ENCODE measurements at places on chromosomes 2 and 18. TPM values are rescaled to one million over a fixed set of nuclear protein-coding genes. Genes with fewer than 3 reads are reported as not detected.

DNA sequence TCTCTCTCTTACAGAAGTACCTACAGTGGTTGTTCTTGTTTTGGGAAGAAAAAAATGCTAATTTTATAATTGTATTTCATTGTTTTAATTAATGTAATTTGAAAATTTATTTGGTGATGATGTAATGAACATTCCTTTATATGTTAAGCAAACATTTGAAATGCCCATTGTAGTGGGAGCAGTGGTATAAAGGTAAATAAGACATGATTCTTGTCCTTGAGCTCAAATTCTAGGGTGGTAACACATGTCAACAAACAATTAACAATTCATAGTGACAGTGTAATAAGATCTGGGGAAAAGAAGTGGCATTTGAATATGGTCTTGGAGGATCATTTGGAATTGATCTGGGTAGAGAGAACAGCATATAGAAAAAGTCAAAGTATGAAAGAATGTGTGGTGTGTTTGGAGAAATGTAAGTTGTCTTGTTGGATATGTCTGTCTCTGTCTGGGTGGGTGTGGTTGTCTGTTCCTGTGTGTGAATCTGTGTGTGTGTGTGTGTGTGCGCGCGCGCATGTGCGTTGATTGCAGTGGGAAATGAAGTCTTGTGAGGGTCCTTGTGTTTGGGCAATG, 5.8 kb downstream of the PTPN4 start:
- DNase-seq, result no peak

DNA sequence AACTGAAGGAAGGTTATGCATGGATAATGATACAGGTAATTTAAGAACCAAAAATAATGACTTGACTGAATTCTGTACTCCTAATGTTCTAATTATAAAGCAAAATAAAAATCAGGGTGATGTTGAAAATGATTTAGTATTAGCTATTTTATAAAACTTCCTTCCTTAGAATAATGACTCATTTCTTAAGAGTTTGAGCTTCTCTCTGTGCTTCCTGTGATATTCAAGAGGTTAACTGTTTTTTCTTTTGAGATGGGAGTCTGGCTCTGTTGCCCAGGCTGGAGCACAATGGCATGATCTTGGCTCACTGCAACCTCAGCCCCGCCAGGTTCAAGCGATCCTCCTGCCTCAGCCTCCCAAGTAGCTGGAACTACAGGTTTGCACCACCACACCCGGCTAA, 14.8 kb downstream of the HADHA start:
- no peak for DNase-seq

DNA sequence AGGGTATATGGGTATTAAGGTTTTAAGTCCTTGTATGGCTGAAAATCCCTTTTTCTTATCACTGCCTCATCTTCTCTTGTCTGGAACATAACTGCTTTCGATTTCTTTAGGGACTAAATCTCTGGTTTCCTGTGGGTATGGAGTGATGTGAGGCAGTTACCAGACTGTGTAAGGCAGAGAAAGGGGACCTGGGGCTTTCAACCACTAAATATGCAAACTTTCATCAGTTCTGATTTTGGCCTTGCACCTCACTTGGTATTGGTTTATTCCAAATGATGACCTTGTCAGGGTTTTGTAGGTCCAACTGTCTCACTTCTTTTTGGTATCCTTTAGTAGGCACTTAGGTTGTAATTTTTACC, 9.3 kb downstream of the MAP4K4 start:
- DNase-seq, result no peak

DNA sequence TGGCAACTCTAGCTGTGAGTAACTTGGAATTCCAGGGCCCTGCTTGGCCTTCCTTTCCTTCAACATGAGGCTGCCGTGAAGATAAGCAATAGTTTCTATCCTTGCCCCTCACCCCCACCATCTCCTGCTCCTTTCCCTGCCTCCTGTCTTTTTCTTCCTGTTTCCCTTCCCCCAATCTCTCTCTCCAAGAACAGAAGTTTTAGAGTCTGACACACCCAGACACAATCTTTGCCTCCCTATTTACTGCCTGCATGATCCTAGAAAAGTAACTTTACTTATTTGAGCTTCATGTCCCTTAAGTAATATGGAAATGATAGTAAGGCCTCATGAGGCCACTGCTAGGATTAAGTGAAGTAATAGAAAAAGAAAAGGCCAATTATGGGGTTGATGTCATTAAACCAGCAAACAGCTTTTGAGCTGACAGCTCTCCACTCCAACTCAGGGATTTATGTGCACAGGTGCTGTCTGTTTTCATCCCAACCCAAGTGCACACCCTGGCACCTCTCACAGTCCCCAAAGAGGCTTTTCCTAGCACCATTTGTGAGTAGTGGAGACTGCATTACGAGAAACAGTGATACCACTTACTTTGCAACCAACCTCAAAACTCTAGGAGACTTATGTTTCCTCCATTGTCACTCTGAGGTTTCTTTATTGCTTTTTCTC, 123.7 kb upstream of the SIX3 start:
- no peak for DNase-seq

- no peak for DNase-seq
These were observed 48.2 kb upstream of the POLE4 start for GRCh38 chr2:74910245-74910644.

- no peak for DNase-seq
These were observed 13.0 kb downstream of the LONRF2 start for GRCh38 chr2:100309311-100309710.

DNA sequence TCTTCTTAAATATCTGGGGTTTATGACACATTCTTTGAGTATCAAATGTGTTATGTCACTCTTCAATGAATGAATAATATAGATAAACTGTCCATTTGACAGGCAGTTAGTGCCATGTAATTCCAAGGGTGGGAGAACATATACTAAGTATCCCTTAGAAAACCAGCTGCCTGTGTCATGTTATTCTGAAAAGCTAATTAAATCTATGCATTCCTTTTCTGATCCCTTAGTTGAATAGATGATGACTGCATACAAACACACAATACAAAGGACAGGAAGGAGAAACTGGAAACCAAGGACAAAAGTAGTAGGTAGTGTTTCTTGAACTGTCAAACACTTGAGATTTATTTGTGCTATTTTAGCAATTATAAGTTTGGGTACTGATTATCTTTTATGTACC, 8.3 kb downstream of the ARHGAP28 start:
- DNase-seq, result no peak

GRCh38 chr18:3605486-3605952, 155.5 kb downstream of the TGIF1 start:
- no peak for DNase-seq

GRCh38 chr18:36862182-36862581, 33.3 kb downstream of the KIAA1328 start:
- DNase-seq, result no peak

GRCh38 chr2:224433442-224433841, 31.5 kb upstream of the FAM124B start:
- peak; percentile 83 for DNase-seq

GRCh38 chr2:142997231-142997630, 119.8 kb downstream of the KYNU start:
- no peak for DNase-seq

DNA sequence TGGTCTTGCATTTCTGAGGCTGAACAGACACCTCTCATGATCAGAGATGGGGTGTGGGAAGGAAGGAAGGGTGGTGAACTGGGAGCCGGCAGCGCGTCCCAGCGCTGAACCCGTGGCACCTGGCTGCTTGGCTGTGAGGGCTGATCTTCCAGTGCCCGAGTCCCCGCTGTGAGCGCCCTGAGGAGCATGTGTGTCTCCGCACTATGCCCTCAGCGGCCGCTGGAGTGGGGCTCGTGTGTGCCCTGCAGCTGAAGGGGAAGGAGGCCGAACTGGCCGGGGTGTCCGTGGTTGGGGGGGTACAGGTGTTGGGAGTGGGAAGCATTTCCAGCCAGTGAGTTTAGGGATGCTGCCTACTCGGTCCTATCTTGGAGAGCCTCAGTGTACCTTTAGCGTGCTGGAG, 82.2 kb downstream of the LDLRAD4 start:
- DNase-seq, result no peak

DNA sequence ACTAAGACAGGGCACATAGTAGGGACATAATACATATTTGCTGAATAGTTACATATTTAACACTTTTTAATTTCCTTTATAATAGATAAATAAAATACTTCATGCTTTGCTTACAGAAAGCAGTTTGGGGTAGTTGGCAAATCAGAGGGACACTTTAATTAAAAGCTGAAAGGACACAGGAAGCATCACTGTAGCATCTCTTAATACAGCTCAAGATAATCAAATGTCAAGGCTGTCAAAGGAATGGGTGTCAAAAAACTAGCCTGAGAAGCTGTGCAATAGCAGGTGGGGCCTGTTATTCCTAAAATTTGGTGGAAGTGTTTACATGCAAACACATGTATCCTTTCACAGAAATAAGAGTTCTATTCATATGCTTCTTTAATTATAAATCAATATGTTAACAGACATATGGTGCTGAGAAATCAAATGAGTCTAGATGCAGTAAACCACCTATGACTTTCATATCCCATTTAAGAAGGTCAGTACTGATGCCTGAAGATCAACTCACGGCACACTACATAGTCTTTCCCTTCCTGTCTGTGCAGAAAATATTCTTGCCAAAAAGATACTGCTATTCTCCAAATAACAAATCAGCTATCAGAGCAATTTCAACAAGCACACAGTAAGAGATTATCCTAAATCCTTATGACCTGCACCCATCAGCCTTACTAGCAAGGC, 174.6 kb downstream of the STK39 start:
- no peak for DNase-seq

DNA sequence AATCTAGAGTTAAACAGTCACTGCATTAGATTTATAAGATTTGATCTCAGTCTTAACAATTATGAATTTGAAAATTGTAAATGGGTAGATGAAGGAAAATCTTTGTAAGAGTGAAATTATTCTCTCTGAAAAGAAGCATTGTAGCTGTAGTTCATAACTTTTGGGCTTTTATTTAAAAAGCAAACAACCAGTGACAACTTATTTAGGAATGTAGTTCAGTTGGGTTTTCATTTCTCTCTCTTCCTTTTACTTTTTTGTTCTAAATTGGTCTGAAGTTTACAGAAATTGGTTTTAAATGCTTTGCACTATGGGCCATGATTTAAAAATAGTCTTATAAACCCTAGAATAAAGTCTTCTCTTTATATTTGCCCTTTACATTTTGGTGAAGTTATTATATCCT, 296.6 kb downstream of the GULP1 start:
- DNase-seq, result no peak

DNA sequence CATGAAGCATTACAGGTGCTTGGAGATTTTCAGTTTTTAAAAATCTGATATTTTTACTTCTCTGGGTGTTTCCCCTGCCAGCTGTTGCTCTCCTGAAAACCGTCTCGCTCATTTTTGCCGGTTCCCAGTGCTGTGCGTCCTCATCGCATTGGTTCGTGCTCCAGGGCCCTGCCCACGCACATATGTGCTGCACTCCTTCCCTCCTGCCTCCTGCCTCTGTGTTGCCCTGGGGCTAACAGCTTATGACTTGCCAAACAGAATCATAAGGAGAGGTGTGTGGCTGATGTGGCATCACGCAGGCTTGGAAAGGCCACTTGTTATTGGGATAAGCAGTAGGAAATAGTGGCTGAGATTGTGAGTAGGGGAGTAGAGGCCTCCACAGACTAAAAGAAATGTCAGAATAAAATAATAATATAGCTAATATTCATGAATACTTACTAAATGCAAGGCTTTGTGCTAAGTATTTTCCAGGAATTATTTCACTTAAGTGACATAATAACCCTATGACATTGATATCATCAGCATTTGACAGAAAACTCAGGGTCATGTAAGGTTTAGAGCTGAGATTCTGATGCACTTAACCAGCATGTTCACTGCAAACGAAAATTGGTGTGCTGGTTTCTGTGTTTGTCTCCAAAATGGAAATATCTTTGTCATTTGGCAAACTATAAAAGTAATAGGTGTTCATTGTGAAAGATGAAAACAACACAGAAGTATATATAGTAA, 53.5 kb downstream of the SLC4A1AP start:
- no peak for DNase-seq

DNA sequence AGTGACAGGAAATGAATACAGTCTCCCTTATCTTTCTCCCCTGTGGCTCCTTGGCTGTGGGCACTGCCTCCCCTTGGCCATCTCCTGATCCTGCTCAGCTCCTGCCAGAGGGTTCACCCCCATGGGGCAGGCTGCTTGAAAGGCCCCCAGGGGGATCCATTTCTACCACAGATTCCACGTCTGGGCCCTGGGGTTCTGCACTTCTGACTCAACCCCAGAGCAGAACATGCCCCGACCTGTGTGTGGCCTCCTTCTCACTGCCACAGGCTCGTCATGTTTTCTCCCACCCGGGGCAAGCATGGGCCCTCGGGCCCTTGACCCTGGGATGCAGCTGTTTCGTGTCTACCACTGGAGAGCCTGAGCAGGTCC, 122.2 kb downstream of the ACKR3 start:
- DNase-seq, result no peak

- no peak for DNase-seq
These were observed 476.5 kb upstream of the SALL3 start for GRCh38 chr18:78503129-78503528.

DNA sequence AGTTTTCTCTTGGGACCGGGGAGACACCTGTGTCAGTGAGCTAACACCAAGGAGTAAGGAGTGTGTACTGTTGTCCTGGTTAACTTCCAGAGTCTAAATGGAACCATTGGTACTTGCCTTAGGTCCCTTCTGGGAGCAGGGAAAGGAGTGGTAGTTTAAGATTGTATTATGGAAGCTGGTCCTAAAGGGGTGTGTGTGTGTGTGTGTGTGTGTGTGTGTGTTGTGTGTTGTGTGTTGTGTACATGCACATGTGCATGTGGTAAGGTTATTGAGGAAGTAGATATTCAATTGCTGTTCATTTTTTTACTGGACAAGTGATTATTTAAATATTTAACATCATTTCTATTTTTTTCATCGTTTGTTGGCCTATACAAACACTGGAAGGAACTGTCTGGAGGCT, 1.4 kb downstream of the APLF start:
- DNase-seq, result no peak

DNA sequence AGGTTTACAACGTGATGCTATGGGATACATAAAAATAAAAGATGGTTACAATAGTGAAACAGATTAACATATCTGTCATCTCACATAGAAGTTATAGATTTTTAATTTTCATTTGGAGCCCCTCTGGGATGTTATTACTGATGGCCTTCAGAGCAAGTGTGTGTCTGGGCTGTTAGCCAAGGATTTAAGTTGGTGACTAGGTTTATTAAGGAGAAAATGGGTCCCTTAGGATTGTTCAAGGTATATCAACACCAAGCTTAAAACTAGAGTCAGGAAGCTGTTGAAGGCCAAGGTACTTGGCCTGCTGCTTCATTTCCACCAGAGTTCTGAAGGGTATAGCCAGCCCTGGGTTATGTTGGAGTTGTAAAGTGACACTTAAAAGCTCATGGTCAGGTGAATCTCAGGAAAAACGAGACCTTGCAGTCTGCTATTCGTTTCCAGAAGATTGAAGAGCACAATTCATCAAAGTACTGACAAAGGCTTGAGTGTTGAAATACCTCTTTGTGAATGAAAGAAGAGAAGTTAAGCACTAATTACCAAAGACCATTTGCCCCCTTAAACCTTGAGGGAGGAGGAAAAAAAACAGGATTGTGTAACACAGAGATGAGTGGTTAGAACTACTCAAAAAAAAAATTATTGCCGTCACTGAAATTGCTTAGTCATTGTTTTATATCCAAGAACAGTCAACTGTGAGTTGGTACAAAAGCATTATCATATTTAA, 48.4 kb downstream of the MAP2 start:
- no peak for DNase-seq

- DNase-seq, result no peak
These were observed 13.7 kb upstream of the DAPL1 start for GRCh38 chr2:158781353-158781961.

TXNDC2 gene
- total RNA-seq, result 0.09 TPM

PROM2 gene
- 11.8 TPM for total RNA-seq

MC2R gene
- total RNA-seq, result not detected

CHN1 gene
- 26.1 TPM for total RNA-seq

SCN3A gene
- not detected for total RNA-seq

NEU4 gene
- 2.2 TPM for total RNA-seq

WNT6 gene
- not detected for total RNA-seq

CNGA3 gene
- total RNA-seq, result not detected

All from WTC11 (cell line).